NCI-H2029 (cell line): ENCODE measurements at places on chromosomes 1 and 21.

- no peak for DNase-seq
These were observed 19.8 kb upstream of the BOLA1 start for GRCh38 chr1:149879556-149879955.

GRCh38 chr1:176926330-176927086 lies 238.0 kb downstream of the ASTN1 start:
- DNase-seq = no peak

DNA sequence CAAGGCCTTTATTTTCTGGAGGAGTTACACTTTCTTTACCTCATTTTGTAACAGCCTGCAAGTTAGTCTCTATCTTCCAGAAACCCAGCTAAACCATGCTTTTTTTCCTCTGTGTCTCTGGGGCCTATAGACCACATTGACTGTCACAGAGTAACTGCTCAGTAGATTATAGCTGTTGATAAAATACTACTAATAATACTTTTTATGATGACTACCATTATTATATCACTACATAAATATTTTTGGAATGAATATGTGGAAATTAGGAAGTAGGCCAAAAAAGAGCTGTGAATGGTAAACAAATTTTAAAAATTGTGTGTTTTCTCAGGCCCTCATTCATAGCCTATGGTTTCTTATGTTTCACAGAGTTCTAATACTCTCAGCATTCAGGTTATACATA lies 233.1 kb upstream of the USP24 start:
- no peak for DNase-seq

- DNase-seq = no peak
These were observed 109.6 kb downstream of the SYF2 start for GRCh38 chr1:25122747-25123146.

DNA sequence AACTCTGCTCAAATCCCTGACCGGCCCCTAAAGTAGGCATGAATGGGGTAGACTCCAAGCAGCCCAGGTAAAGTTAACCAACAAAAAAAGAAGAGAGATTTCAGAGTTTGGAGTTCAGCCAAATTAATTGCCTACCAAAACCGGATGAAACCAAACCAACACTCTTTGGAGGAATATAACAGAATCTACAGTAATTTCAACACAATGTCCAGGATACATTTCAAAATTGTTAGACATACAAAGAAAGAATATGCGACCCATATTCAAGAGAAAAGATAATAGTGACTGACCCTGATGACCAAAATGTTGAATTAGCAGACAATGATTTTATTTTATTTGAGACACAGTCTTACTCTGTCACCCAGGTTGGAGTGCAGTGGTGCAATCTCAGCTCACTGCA lies 12.6 kb downstream of the IL22RA1 start:
- DNase-seq = no peak

GRCh38 chr1:76939050-76939816 lies 72.0 kb downstream of the ST6GALNAC5 start:
- DNase-seq = no peak

GRCh38 chr1:221141606-221142285 lies 262.5 kb downstream of the HLX start:
- DNase-seq = no peak

DNA sequence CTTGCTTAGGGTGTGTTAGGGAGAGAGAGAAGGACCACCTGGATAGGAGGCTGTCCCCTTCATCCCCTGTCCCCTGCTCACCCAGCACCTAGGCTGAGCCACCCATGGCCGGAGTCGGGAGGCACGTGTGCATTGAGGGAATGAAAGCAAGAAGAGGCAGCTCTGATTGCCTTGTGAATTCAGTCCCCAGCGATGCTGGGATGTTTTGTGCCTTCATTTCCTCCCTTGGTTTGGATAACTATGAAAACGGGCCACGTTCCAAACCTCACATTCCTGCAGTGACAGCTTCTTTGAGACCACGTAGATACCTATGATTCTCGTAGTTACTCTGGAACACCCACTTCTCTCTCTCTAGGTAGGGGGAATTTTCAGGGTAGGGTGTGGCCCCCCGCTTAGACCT lies 67.1 kb downstream of the MAN1C1 start:
- no peak for DNase-seq

GRCh38 chr1:145908653-145909052 lies 1.2 kb downstream of the ITGA10 start:
- no peak for DNase-seq

- DNase-seq = no peak
These were observed 119.3 kb upstream of the CDC42BPA start for GRCh38 chr1:227437495-227438008.

DNA sequence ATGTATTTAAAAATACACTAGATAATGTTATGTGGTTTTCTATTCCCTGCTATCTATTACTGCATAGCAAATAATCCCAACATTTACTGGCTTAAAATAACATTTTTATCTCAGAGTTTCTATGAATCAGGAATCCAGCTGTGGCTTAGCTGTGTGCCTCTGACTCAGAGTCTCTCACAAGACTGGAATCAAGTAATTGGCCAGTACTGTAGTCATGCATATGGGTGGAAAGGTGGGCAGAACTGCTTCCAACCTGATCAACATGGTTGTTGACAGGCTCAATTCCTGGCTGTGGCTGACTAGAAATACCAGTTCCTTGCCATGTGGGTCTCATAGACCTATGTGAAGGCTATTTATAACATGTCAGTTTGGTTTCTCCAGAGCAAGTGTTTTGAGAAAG lies 131.8 kb downstream of the PDE4B start:
- DNase-seq = no peak

DNA sequence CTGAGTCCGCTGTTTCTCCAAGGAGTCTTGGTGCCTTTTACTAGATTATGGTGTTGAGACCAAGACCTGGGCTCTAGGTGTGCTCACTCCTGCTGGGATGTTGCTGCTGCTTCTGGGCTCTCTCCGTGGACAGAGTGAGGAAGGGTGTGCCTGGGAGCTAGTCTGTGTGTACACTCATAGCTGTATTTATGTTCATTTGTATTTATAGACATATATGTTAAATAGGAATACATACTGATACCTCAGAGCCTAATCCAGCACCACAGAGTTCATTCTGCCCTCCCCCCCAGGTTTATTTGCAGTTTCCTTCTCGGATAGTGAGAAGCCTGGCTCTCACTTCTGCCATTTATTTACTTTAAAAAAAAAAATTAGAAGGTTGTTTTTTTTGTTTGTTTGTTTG lies 12.6 kb downstream of the PCNT start:
- DNase-seq = no peak

DNA sequence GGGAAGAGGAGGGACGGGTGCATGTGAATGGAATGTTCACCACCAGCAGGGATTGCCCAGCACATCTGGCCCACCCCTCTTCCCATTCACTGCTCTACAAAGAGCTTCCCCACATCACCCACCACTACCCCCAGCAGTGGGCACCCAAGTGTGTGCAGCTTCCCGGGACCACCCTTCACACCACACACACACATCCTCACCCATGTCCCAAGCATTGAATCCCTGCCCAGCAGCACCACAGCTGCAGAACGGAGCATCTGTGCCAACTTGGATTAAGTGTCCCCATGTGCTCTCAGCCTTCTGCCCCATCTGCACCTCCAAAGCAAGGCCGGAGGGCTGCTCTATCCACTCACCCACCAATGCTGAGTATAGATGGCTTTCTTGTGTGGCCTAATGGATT lies 141.4 kb downstream of the PSMG1 start:
- DNase-seq = no peak

GRCh38 chr1:71586030-71586429 lies 505.2 kb upstream of the ZRANB2 start:
- no peak for DNase-seq

GRCh38 chr1:64960731-64961130 lies 5.6 kb downstream of the JAK1 start:
- no peak for DNase-seq

DNA sequence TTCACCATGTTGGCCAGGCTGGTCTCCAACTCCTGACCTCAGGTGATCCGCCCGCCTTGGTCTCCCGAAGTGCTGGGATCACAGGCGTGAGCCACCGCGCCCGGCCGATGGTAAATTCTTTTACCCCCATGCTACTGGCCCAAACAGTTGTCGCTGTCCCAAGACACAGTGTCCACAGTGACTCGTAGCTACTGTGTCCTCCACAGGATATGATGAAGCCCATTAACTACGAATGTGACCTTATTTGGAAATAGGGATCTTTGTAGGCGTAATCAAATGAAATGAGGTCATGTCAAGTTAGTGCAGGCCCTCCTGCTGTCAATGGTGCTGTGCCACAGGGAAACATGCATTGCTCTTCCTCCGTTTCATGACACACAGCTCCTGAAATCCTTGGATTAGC lies 8.5 kb downstream of the FNDC10 start:
- DNase-seq = no peak

DNA sequence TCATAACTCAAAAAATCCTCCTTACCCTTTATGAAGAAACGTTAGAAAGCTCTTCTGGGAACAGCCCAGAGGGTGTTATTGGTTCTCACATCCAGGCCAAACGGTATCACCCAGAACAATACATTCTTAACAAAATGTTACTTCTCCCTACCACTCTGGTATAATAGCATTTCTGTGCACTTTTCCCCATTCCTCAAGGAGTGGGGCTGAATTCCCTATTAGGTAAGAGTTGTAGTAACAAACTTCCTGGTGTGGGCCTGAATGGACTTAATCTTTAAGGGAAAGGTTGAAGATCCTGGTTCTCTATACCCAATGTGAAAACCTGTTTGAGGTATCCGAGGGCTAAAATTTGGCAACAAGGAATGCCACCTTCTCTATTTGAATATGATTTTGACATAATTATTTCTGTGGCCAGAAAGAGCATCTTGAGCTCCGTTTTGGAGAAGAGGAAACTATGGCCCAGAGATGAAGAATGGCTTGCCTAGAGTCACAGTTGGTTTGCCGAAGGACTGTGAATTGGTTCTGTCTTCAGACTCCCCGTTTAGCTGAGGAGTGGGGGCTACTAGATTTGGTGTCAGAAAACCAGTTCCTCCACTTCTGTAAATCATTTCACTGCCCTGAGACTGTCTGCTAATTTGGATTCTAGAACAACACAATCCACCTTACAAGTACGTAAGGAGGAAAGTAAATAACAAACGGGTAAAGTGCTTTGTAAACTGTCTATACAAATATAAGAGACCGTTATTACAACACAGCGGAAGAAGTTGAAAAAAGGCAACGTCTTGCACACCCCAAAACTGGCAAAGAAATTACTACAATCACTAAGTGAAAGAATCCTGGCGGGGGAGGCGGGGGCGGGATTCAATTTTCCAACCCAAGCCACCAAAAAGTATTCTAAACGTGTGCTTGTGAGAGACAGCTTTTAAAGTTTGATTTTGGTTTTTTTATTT lies 2.3 kb downstream of the ANP32E start:
- peak; percentile 34 for DNase-seq

- no peak for DNase-seq
These were observed 133.4 kb downstream of the PLPPR5 start for GRCh38 chr1:98870959-98871903.

DNA sequence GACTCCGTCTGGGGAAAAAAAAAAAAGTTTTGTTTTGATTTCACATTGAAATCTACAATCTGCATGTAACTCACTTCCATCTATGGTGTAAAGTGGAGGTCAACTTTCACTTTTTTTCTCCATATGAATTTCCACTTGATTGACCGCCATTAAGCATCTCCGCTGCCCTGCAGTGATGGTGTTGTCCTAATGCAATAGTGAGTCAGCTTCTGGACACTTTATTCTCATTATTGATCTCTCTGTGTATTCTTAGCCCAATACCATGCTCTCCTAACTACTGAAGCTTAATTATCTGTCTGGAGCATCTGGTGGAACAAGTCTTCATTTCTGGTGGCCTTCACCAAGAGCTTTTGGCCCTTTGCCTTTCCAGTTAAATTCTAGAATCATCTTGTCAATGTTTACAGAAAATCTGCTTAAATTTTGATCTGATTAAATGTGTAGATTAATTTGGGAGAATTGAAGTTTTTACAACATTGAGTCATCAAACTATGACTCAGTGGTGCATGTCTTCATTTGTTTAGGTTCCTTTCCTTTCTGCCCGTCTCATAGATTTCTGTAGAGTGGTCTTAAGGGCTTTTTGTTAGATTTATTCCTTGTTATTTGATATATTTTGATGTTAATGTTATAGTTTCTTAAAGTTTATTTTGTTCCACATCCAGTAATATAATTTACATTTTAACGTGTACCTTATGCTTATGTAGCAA lies 181.5 kb downstream of the PRDM2 start:
- DNase-seq = no peak

DNA sequence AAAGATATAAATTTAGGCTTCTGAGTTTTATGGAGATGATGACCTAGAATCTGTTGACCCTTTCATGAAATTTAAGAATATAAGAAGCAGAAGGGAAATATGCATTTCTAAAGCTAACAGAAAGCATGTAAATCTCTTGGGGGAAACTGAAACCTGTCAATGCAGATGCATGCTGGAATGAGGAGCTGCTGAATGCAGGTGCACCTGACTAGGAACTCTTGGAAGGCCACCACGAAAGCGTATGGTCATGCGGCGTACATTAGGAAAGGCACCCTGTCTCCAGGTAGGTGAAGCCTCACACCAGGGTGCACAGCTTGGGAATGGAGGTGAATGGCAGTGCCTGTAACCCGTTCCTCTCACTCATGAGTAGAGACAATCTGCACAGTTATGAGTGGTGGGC lies 309.7 kb downstream of the SEC16B start:
- no peak for DNase-seq

DNA sequence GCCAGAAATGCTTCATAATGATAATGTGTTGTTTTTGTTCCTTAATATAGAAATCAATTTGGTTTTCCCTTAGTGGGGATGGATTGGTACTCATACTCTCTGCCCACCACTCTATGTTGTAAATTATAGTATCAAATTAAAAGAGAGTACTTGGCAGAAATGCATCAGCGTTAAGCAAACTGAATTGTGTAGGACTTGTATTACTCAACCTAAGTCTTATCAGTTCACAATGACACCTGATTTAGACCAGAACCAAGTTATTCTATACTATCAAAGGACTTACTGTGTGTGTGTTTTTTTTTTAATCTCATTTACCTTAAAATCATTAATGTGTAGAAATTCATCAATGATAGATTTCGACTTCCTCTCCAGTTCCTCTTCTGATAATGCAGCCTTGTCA lies 62.0 kb upstream of the HP1BP3 start:
- DNase-seq = no peak

DNA sequence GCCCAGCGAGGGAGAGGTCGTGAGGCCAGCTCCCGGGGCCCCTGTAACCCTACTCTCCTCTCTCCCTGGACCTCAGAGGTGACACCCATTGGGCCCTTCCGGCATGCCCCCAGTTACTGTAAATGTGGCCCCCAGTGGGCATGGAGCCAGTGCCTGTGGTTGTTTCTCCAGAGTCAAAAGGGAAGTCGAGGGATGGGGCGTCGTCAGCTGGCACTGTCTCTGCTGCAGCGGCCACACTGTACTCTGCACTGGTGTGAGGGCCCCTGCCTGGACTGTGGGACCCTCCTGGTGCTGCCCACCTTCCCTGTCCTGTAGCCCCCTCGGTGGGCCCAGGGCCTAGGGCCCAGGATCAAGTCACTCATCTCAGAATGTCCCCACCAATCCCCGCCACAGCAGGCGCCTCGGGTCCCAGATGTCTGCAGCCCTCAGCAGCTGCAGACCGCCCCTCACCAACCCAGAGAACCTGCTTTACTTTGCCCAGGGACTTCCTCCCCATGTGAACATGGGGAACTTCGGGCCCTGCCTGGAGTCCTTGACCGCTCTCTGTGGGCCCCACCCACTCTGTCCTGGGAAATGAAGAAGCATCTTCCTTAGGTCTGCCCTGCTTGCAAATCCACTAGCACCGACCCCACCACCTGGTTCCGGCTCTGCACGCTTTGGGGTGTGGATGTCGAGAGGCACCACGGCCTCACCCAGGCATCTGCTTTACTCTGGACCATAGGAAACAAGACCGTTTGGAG lies 23.7 kb upstream of the TNFRSF1B start:
- DNase-seq = no peak

- peak; percentile 57 for DNase-seq
These were observed 8.0 kb upstream of the B4GALT3 start for GRCh38 chr1:161185282-161185682.
